Osteoblast (primary cell): ENCODE measurements at places on chromosomes 5 and 9. TPM values are rescaled to one million over a fixed set of nuclear protein-coding genes. Genes with fewer than 3 reads are reported as not detected.

Gene CMBL
- 9.0 and 13.8 TPM in 2 replicates for total RNA-seq

Gene PRDM9
- total RNA-seq = not detected in 2 replicates

Gene NCS1
- total RNA-seq = 43.0 and 49.9 TPM in 2 replicates

Gene NOXA1
- total RNA-seq = 0.36 and 0.88 TPM in 2 replicates

Gene ANGPTL2
- 39.8 and 72.5 TPM in 2 replicates for total RNA-seq

Gene FOXD1
- total RNA-seq = 12.7 and 17.0 TPM in 2 replicates

Gene ZNF354C
- total RNA-seq = 7.6 and 9.1 TPM in 2 replicates

Gene NMRK1
- 21.4 and 29.2 TPM in 2 replicates for total RNA-seq

Gene PCDHAC1
- 0.29 and 0.36 TPM in 2 replicates for total RNA-seq

Gene SHROOM1
- 4.7 and 6.2 TPM in 2 replicates for total RNA-seq

- H3K36me3 ChIP-seq = no peaks in the 10 kb centered on the region
- no peaks in the 10 kb centered on the region for H3K27me3 ChIP-seq
- no peak overlapping the region for H3K4me3 ChIP-seq
Measured at GRCh38 chr5:28164568-28164967, 1126.2 kb upstream of the CDH9 start.

DNA sequence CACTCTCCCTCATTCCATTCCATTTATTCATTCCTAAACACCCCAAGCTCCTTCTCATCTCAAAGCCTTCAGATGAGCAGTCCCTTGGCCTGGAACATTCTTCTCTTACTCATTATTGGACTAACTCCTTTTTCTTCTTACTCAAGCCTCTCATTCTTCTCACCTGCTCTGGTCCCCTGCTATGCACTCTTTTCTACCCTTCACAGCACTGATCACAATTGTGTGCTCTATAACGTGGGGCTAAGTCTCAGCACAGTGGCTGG is 212.4 kb downstream of the MAPKAP1 start:
- no peak overlapping the region for H3K4me3 ChIP-seq
- DNase-seq = peak; percentile 83
- no peaks in the 10 kb centered on the region for H3K27me3 ChIP-seq

DNA sequence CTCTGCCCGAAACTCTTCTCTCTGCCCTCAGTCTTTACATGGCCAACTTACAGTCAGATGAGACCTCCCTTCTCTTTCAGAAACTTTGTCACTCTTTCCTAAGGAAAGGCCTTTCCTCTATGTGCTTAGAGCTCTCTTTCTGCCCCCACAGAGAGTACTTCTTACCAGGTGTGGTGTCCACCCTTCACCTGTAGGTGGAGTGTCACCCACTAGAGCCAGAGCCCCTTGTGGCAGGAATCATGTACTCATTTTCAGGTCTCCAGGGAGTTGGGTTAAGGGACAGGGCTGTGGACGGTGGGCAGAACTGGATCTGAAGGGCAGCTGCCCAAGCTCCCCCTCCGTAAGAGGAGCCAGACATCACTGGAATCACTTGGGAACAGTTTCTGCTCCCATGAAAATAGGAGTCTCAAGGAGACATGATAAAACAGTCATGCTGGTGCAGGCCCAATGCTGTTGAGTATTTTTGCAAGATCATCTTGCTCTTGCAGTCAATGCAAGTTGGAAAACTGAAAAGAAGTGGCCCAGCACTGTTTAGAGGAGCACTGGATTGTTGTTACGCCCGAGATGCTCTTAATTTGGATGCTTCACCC is 436.7 kb downstream of the ZSWIM6 start:
- DNase-seq = no peak
- no peak overlapping the region for H3K4me3 ChIP-seq
- no peaks in the 10 kb centered on the region for H3K4me1 ChIP-seq
- no peaks in the 10 kb centered on the region for H3K27me3 ChIP-seq
- H3K36me3 ChIP-seq = no peaks in the 10 kb centered on the region
- no peak overlapping the region for H3K27ac ChIP-seq

- H3K4me3 ChIP-seq = peak within 1 kb of the TSS; percentile 83
- peak; percentile 100 for DNase-seq
- H3K27me3 ChIP-seq = peaks cover 31% of the 10 kb centered on the region
- H3K27ac ChIP-seq = no peak within 1 kb of the TSS
Measured at GRCh38 chr9:137046088-137046787, at the start of gene NPDC1. Gene NPDC1 (minus strand): TSS chr9:137046177. CDS start chr9:137045989, 188 bp downstream.

GRCh38 chr9:129383019-129383560 is 205.0 kb upstream of the IER5L start:
- H3K4me1 ChIP-seq = peaks cover 5% of the 10 kb centered on the region
- peak; percentile 90 for DNase-seq
- H3K36me3 ChIP-seq = no peaks in the 10 kb centered on the region

DNA sequence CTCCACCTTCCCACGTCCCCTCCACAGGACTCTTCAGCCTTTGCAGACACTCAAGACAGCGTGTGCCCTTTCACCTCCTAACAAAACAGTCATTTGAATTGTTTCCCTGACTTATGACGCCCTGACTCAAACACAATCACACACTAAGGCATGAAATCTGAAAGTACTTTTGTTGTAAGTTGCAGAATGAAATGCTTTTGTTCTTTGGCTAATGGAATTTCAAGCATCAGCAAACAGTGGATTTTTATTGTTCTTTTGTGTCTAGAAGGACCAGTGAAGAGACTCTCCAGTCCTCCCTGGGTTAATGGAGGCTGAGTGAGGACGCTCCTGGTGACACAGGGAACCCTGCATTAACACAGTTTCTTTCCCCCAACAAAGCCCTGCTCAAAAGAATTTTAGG is 380.1 kb downstream of the CTNND2 start:
- H3K4me3 ChIP-seq = no peak overlapping the region
- H3K27ac ChIP-seq = no peak overlapping the region
- no peaks in the 10 kb centered on the region for H3K27me3 ChIP-seq
- no peaks in the 10 kb centered on the region for H3K4me1 ChIP-seq
- DNase-seq = no peak

- no peaks in the 10 kb centered on the region for H3K36me3 ChIP-seq
- no peak overlapping the region for H3K4me3 ChIP-seq
- H3K27ac ChIP-seq = no peak overlapping the region
- no peaks in the 10 kb centered on the region for H3K4me1 ChIP-seq
- DNase-seq = peak; percentile 78
Measured at GRCh38 chr9:129561594-129562281, 59.2 kb downstream of the C9orf50 start.

- no peak overlapping the region for H3K27ac ChIP-seq
- peaks cover 8% of the 10 kb centered on the region for H3K27me3 ChIP-seq
- H3K36me3 ChIP-seq = no peaks in the 10 kb centered on the region
- DNase-seq = no peak
- no peaks in the 10 kb centered on the region for H3K4me1 ChIP-seq
Measured at GRCh38 chr5:160375166-160375565, 4.7 kb upstream of the C1QTNF2 start.

- H3K27ac ChIP-seq = no peak overlapping the region
- H3K4me1 ChIP-seq = no peaks in the 10 kb centered on the region
- H3K27me3 ChIP-seq = no peaks in the 10 kb centered on the region
- no peak overlapping the region for H3K4me3 ChIP-seq
Measured at GRCh38 chr9:96293498-96294158, 8.3 kb downstream of the HSD17B3 start.

- H3K27ac ChIP-seq = no peak overlapping the region
- H3K4me1 ChIP-seq = peaks cover 4% of the 10 kb centered on the region
- H3K27me3 ChIP-seq = no peaks in the 10 kb centered on the region
- H3K4me3 ChIP-seq = no peak overlapping the region
- no peak for DNase-seq
Measured at GRCh38 chr5:9524941-9525340, 20.9 kb downstream of the SEMA5A start.

DNA sequence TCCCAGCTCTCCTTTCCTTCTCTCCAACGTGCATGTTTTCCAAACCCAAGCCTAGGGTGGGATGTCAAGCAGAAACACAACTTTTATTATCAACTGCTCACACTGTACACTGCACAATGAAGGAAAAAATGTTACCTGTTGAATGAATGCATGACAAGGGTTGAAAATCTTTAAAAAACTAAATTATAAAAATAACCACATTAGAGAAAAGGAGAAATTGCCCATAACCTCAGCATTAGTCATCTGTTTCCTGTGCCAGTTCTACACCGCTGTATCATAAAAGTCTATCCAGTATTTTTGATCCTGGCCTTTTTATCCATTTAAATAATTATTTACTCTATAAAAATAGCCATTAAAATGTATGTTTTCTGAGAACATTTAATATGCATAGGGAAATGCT is 101.1 kb downstream of the APBA1 start:
- no peaks in the 10 kb centered on the region for H3K27me3 ChIP-seq
- H3K4me1 ChIP-seq = peaks cover 29% of the 10 kb centered on the region
- no peak overlapping the region for H3K4me3 ChIP-seq
- DNase-seq = no peak
- H3K27ac ChIP-seq = no peak overlapping the region

- H3K36me3 ChIP-seq = no peaks in the 10 kb centered on the region
- H3K4me3 ChIP-seq = peak overlapping the region; percentile 19
- H3K4me1 ChIP-seq = peaks cover 52% of the 10 kb centered on the region
Measured at GRCh38 chr9:87277346-87277745, 220.3 kb upstream of the DAPK1 start.
